ENCODE measurements at places on chromosomes 1 and 21.
A peak's percentile ranks its signal among the peaks of the same experiment; 100 is the strongest.

DNA sequence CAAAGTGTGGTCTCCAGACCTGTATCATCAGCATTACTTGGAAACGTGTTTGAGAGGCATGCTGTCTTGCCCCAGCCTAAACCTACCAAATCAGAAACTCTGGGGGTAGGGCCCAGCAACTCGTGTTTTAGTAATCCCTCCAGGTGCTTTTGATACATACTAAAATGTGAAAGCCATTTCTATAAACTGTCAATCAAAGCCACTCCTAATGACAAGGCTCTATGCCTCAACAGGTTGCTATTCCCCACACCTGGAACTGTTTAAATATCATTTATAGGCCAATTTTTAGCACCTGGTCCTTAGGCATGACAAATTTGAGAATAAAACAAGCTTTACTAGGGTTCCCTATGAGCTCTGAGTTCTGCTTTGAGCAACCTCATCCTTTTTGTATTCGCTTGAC lies 158.7 kb upstream of the NR5A2 start:
- H3K36me3 ChIP-seq: no peaks in the 10 kb centered on the region
- no peak overlapping the region for H3K4me3 ChIP-seq
- H3K27ac ChIP-seq: no peak overlapping the region
- no peak for DNase-seq
- no peaks in the 10 kb centered on the region for H3K4me1 ChIP-seq

DNA sequence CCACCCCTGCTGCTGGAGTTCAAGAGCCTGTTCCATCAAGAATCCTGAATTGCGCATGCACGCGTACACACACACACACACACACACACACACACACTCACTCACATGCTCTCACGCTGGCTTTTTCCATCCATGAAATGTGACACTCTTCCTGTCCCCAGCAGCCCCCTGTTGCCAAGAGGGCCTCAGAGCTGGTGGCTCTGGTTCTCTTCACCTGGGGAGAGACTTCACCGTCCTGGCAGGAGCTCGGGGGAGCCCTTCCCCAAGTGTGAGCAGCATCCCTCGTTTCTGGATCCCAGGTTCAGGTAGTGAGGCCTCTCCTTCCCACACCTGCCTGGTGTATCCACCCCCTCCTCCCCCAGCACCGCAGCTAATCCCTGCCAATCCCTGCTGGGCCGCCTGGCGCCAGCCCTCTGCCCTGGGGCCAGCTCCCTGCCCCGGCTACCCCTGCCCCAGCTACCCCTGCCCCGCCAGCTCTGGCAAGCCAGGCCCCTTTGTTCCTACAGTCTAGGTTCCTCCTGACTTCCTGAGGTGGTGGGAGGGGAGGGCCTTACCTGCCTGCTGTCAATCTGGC lies 9.9 kb downstream of the PLOD1 start:
- no peak overlapping the region for H3K4me3 ChIP-seq
- no peaks in the 10 kb centered on the region for H3K27me3 ChIP-seq
- peaks cover 13% of the 10 kb centered on the region for H3K36me3 ChIP-seq
- no peak overlapping the region for H3K27ac ChIP-seq
- H3K4me1 ChIP-seq: no peaks in the 10 kb centered on the region
- DNase-seq: no peak

DNA sequence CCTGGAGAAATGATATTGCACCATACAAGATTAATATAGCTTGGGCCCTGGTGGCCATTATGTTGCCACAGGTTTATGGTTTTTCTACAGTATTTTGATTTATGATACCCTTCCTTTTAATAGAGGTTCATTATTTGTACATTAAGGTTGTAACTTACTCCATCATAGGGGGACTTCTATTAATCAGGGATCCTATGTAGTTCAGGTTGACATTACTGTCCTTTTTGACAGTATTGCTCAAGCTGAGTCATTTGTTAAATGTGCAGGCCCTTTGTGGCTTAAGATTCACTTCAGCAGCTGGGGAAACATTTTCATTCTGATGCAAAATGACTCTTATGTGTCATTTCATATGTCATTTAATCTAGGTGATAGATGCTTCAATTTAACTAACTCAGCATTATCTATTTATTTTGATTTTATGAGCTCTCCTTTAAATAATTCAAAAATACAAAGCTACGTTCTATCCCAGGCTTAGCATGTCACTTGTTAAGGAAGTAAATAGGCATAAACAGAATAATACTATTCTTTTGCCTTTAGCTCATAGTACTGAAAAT lies 686.9 kb upstream of the NCAM2 start:
- no peak overlapping the region for H3K4me3 ChIP-seq
- H3K36me3 ChIP-seq: no peaks in the 10 kb centered on the region
- DNase-seq: no peak
- no peaks in the 10 kb centered on the region for H3K27me3 ChIP-seq
- H3K4me1 ChIP-seq: no peaks in the 10 kb centered on the region

DNA sequence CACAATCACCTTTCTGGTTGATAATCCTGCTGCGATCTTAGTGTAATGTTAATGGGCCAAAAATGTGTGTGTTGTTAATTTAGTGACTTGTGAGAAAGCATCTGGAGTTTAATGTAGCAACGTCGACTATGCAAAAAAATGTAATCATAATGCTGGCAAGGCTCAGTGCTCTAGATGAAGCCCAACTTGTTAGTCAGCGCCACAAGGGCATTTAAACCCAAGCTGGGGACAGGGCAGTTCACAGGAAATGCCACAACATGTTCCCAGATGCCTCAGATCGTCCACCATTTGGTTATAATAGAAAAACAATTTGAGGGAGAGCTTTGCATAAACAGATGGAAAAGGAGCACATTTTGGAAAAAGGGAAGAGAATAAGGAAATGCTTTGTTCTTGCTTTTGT lies 585.4 kb upstream of the PLXNA2 start:
- no peak overlapping the region for H3K27ac ChIP-seq
- H3K4me1 ChIP-seq: no peaks in the 10 kb centered on the region
- no peaks in the 10 kb centered on the region for H3K27me3 ChIP-seq
- H3K36me3 ChIP-seq: no peaks in the 10 kb centered on the region
- no peak overlapping the region for H3K4me3 ChIP-seq

GRCh38 chr1:104593413-104594187 lies 843.9 kb downstream of the AMY1C start:
- no peaks in the 10 kb centered on the region for H3K4me1 ChIP-seq
- no peak overlapping the region for H3K27ac ChIP-seq

DNA sequence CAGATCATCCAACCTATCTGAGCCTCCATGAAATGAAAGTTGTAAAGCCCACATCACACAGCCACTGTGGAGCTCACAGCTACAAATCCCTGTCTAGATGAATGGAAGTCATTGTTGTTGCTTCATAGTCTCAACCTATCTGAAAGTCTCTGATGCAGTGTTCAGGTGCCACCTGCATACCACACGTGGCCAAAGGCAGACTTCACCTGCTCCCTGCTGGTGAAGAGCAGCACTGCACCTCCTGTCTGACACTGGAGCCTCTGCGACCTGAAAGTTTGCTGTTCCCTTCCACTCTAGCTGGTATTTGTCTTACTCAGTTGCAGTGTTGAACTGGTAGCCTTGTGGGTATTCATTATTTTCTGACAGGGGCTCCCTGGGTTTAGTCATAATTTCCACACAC lies 18.4 kb downstream of the LORICRIN start:
- peak; percentile 64 for DNase-seq
- no peak overlapping the region for H3K27ac ChIP-seq
- H3K36me3 ChIP-seq: no peaks in the 10 kb centered on the region
- H3K4me3 ChIP-seq: no peak overlapping the region

DNA sequence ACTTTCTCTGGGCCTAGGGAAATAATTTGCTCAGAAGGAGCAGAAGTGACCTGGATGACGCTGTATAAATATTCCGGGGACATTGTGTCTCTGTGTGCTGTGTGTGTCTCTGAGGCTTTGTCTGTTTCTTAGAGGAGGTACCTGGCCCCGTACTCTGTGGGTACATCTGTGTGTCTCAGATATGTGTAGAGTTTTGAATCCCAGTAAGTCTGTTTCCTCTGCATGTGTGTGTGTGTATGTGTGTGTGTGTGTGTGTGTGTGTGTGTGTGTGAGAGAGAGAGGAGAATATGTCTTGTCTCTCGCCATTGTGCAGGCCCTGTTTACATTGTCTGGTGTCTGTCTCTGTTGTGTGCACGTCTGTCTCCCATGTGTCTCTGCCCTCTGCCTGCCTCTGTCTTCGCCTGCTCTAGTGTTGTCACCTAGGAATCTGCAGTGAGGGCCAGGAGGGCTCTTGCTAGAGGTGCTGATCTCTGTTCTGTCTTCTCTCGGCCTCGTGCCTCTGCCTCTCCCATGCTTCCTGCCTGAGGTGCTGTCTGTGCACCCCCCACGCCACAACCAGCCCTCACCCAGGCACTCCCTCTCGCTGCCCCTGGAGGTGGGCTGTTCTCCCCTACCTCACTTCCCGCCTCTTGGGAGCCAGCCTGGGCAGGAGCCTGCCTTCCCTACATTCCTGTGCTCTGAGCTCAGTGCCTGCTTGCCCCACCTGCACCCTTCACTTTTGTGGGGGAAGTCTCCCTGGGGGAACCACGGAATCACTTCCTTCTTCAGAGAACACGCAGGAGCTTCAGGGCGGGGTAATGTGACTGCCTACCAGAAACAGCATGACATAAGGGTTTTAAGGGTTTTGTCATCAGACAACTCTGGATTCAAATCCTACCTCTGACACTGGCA lies 5.9 kb downstream of the MAP7D1 start:
- H3K27me3 ChIP-seq: no peaks in the 10 kb centered on the region
- peaks cover 23% of the 10 kb centered on the region for H3K36me3 ChIP-seq
- H3K4me3 ChIP-seq: peak overlapping the region; percentile 66
- H3K27ac ChIP-seq: peak overlapping the region; percentile 94
- DNase-seq: peak; percentile 60
- H3K4me1 ChIP-seq: peaks cover 67% of the 10 kb centered on the region

DNA sequence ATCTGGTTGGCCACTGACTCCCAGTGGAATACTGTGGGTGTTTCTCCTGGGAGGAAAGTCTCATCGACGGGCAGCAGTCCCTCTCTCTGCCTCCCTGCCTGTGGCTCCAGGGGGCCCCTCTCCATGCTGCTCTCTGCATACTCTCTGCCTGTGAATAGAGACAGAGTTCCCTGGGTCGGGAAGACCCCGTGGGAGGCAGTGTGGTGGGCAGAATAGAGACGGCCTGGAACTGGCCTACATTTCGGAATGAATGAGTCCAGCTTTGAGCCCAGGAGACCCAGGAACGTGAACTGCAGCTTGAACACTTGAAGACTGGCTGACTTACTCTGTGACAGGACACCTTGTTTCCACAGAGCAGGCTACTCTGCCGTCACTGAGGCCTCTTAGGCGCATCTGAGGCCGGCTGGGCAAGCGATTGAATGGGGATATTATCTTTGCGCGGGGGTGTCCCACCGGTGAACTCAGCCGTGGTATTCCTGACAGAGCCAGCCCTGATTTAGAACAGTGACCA lies 64.0 kb downstream of the KIF21B start:
- H3K27ac ChIP-seq: no peak overlapping the region
- H3K27me3 ChIP-seq: no peaks in the 10 kb centered on the region
- no peak for DNase-seq
- peaks cover 12% of the 10 kb centered on the region for H3K4me1 ChIP-seq
- no peaks in the 10 kb centered on the region for H3K36me3 ChIP-seq

GRCh38 chr21:45590726-45591618 lies 48.7 kb upstream of the SLC19A1 start:
- H3K27ac ChIP-seq: no peak overlapping the region
- H3K36me3 ChIP-seq: no peaks in the 10 kb centered on the region
- no peak overlapping the region for H3K4me3 ChIP-seq
- H3K4me1 ChIP-seq: no peaks in the 10 kb centered on the region

GRCh38 chr1:163824006-163824405 lies 502.3 kb downstream of the NUF2 start:
- no peaks in the 10 kb centered on the region for H3K36me3 ChIP-seq

- H3K27me3 ChIP-seq: no peaks in the 10 kb centered on the region
- no peak overlapping the region for H3K4me3 ChIP-seq
- DNase-seq: no peak
- H3K27ac ChIP-seq: no peak overlapping the region
These were observed 30.4 kb downstream of the S100A10 start for GRCh38 chr1:151963288-151963687.

DNA sequence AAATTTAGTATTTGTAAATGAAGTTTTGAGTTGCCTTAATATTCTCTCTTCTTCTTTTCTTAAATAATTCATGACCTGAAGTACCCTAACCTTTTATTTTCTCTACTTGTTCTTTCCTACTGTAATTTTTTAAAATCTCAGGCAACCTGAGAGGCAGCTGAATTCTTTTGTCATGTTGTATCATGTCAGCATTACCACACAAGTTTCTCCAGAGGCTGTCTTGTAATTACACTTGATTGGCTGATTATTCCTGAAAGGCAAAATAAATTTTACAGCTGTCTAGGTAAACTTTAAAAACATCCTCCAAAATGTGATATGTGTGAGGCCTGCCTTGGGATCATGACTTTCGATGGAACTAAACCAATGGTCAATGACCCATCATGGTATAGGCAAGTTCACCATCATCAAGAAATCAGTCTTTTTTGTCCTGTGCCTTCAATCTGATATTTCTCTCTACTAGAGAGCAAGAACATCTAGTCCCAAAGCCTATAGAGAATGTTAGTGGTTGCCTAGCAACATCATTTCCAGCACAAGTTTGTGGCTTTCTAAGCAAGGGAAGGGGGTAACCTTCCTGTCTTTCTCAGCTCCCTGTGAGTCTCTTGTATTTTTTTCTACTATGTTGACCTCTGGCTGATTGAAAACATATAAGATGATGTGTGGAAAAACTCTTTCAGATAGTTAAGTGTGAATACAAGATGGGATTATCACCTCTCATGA lies 115.5 kb downstream of the GABPA start:
- H3K27me3 ChIP-seq: no peaks in the 10 kb centered on the region
- H3K4me3 ChIP-seq: no peak overlapping the region
- no peaks in the 10 kb centered on the region for H3K36me3 ChIP-seq
- no peak overlapping the region for H3K27ac ChIP-seq
- peaks cover 12% of the 10 kb centered on the region for H3K4me1 ChIP-seq

GRCh38 chr1:179121159-179121938 lies 39.5 kb downstream of the TOR3A start:
- no peaks in the 10 kb centered on the region for H3K27me3 ChIP-seq
- peaks cover 18% of the 10 kb centered on the region for H3K4me1 ChIP-seq
- H3K27ac ChIP-seq: peak overlapping the region; percentile 82
- no peak overlapping the region for H3K4me3 ChIP-seq
- H3K36me3 ChIP-seq: peaks cover 100% of the 10 kb centered on the region

DNA sequence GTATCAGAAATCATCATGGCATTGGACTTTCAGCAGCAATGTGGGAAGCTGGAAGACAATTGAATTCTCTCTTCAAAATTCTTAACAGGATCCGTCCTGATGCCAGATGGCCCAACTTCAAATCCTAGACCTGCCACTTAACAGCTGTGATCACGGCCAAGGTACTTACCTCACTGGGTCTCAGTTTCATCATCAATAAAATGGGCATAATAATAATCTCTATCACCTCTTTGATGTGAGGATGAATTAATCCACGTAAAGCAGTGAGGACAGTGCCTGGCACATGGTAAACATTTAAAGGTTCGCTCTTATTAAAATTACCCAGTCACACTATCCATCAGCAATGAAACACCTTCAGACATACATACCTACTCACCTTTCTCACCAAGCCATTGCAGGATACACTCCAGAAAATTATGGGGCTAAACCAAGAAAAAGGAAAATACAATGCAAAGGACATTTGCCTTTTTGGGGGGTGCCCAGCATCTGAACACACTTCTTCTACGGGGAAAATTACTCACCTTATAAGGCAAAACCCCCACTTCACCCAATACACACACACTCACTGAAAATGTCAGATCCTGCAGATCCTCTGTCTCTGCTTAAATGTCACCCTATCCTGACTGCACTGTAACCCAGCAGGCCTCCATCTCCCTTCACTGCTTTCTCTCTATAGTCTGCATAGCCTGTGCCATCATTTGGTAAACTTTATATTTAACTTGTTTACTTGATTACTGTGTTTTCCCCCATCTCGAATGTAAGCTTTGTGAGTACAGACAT lies 21.7 kb downstream of the GLIS1 start:
- no peak overlapping the region for H3K4me3 ChIP-seq
- DNase-seq: no peak
- H3K27ac ChIP-seq: no peak overlapping the region
- no peaks in the 10 kb centered on the region for H3K36me3 ChIP-seq
- H3K4me1 ChIP-seq: no peaks in the 10 kb centered on the region
- no peaks in the 10 kb centered on the region for H3K27me3 ChIP-seq
